ENCODE measurements at places on chromosomes 5 and 9.

- peak; percentile 25 for DNase-seq
These were observed 553 bp downstream of the MAP3K1 start for GRCh38 chr5:56815658-56816545.

DNA sequence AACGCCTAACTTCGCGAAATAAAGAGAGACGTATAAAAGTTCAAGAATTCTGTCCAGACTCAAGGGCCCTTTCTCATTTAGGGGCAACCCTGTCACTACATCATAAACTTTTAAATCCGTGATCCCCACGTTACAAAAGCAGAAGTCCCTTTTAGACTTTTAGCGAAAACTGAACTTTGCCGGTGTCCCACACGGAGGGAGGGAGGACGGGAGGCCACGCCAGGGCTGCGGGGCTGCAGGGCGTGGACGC lies 515 bp upstream of the F2R start:
- no peak for DNase-seq

DNA sequence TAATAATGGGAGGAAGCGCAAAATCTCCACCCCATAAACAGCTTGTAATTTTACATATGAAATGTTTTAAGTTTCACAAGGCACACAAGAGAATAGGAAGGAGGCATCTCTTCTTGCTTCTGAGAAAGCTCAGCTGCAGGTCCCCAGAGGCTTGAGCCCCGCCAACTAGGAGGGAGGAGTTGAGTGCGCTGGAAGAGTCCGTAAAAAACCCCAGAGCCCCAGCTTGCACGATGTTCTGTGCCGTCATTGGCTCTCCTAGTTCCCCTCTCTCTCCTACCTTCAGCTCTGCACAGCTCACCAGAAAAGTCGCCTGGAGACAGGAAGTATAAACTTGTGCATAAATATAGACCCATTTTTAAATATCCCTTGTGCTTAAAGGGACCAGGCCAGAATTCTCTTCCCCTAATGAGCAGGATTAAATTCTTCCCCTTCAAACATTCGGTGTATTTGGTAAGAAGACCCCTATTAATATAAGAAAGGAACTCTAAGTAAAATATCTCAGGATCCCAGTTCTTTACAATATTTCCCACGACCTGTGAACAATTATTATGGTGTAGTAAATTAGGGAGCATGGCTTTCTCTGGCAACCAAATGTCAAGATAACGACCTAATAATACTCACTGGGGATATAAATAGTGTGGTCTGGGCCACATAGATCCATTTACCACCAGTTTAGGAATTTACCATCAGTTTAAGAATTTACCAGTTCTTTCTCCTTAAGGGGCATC lies 13.7 kb downstream of the GLRX start:
- peak; percentile 81 for DNase-seq

DNA sequence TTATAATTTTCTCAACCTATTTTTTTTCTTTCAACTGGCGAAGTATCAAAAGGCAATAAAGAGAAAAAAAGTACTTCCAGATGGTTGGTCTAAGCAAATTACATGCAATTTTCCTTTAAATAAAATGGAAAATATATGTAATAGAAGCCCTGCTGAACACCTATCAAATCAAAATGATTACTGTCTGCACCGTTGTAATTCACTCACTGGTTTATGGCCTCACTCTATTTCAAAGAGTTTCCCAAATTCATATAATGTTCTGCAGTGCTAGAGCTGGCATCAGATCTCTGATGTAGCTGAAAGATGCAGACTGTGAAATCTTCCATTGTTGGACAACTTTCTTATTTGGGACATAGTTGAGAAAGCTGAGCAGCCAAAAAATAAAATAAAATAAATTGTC lies 130.3 kb downstream of the SEMA5A start:
- no peak for DNase-seq

- no peak for DNase-seq
These were observed 13.2 kb downstream of the GZMK start for GRCh38 chr5:55037046-55037771.

DNA sequence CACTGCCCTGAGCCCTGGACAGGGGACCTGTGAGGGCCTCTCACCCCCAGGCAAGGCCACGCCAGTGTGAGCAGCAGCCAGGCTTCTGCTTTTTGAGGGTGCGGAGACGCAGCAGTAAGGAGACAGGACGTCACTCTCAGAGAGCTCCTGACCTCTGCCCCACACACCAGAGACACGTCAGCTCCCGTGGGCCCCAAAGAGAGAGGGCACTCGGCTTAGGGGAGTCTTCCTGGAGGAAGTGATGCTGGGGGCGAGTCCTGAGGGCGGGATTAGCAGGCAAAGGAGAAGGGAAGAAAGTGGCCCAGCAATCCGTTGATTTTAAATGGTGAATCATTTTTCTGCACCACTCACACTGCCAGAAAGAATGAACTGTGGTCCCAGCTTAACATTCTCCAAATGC lies 24.0 kb upstream of the SLC9A3 start:
- DNase-seq = no peak

- DNase-seq = no peak
These were observed 59.8 kb upstream of the POU5F2 start for GRCh38 chr5:93800988-93801811.

GRCh38 chr5:102536323-102536928 lies 37.6 kb upstream of the SLCO6A1 start:
- no peak for DNase-seq

- no peak for DNase-seq
These were observed 151.1 kb downstream of the TMEM161B start for GRCh38 chr5:88117546-88117945.
